GF-D8 (cell line): ENCODE measurements at places on chromosomes 12 and 14.
A peak's percentile ranks its signal among the peaks of the same experiment; 100 is the strongest.

- no peak for DNase-seq
Observed at GRCh38 chr12:104669089-104669721, 212.5 kb downstream of the CHST11 start.

DNA sequence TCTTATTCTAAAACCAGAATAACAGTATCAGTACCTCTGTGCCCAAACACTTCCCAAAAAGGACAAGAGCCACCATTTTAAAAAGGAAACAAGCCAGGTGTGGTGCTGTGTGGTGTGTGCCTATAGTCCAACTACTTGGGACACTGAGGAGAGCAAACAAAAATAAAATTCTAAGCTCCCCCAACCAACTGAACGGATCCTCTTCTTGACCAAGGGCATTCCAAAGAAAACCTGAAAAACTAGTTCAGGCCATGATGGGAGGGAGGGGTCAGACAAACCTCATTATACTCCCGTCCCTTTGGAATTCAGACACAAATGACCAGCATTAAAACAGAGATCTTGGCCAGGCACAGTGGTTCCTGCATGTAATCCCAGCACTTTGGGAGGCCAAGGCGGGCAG, 20.5 kb downstream of the SLC11A2 start:
- no peak for DNase-seq

DNA sequence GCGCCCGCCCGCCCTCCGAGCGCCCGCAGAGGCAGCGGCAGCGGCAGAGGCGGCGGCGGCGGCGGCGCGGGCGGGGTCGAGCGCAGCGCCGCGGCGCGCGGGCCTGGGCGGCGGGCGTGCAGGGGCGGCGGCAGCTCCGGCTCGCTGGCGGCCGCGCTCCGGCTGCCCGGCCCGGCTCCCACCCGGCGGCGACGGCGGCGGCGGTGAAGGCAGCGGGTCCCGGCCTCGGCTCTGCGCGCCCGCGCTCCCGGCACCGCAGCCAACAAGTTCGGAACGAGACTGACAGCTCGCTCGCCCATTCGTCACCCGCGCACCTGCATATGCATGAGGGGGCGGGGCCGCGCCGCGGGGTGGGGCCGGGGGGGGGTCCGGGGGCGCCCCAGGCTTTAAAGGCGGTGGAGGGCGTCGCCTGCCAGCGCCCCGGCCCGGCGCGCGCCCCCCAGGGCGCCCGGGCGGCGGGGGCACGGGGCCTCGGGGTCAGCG, at the start of gene JAG2:
Gene JAG2 (minus strand): TSS at position 281 of the 483 bp plus-strand sequence. CDS start 356 bp downstream, outside the sequence.
- DNase-seq: no peak

DNA sequence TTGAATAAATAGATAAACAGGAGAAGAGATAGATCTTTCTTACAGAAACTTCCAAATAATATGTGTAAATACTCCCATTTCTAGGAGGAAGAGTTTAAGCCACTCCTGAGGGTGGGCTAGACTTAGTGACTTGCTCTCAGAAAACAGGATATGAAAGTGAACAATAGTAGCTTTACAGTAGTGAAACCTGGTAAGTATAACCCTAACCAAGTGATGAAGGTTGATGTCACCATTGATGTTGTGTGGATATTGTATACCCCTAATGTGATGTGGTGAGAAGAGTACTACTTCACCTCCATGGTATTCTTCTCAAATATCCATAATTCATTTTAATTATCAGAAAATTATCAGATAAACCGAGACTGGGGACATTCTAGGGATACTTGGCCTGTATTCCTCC, 20.9 kb downstream of the AKAP6 start:
- no peak for DNase-seq

- DNase-seq: peak; percentile 5
Observed at GRCh38 chr14:74362361-74362915, 14.2 kb downstream of the VRTN start.

DNA sequence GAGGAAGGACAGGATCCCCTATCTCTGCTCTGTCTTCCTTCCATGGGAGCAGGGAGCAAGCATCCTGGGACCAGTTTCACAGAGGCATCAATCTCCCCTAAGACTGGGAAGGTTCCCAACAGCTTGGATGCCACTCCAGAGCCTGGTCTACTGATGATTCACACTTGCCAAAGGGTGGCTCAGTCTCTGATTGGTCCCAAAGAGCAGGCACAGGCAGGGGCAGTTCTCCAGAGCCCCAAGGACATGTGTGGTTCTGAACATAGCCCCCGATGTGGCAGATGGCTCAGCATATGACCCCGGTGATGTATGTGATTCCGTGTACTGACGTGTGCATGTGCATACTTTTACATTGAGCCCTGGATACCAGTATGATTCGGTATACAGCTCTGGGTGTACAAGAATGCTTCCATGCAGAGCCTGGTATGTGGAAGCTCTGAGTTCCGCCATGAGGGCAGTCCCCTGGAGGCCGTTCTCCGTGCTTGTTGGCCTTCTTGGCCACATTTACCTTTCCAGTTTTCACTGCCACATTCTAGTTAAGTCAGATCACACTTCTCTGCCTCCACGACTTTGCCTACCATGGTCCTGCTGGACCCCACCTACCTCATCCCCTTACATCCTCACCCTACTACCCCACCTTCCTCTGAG, 21.2 kb downstream of the ITGA7 start:
- DNase-seq: no peak

GRCh38 chr14:101418601-101419000, 142.7 kb upstream of the DIO3 start:
- DNase-seq: no peak

GRCh38 chr14:81219759-81220579, 790 bp downstream of the GTF2A1 start:
- no peak for DNase-seq

- DNase-seq: no peak
Observed at GRCh38 chr12:113860059-113860820, 105.9 kb downstream of the RBM19 start.

DNA sequence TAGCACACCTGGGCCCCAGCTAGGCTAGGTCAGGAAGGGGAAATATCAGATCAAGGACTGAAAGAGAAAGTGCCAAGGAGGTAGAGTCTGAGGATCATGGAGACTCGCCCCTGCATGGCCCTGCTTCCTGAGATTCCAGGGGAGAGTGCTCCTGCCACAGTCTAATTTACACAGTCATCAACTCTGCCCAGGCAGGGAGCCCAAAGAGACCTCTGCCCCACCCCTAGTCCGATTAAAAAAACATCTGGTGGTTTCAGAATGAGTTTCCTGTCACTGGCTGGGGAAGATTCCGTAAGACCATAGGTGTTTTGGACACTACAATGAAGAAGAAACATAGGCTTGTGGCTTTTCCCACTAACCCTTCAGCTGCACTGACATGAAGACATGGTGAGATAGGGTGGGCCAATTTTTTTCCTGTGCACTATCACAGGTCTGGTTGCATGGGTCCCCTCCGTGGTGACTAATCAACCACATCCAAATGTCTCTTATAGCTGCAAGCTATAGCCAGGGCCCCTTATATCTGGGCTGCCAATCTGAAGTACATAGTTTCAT, 31.5 kb upstream of the GZMB start:
- peak; percentile 47 for DNase-seq

DNA sequence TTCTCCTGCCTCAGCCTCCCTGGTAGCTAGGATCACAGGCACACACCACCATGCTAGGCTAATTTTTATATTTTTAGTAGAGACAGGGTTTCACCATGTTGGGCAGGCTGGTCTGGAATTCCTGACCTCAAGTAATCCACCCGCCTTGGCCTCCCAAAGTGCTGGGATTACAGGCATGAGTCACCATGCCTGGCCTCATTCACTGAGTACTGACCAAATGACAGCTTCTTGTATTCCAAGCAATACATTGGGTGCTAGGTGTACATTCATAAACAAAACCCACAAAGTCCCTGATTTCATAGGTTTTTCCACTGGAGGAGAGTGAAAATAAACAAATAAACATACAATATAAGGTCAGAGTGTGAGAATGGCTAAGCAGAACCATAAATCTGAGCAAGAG, 136.3 kb downstream of the HELB start:
- no peak for DNase-seq

GRCh38 chr12:2974560-2974971, 15.4 kb downstream of the TEAD4 start:
- no peak for DNase-seq

- no peak for DNase-seq
Observed at GRCh38 chr14:23605931-23606585, 27.5 kb upstream of the JPH4 start.

- DNase-seq: no peak
Observed at GRCh38 chr12:127150028-127150427, 1116.9 kb upstream of the TMEM132C start.

GRCh38 chr12:101694297-101694848, 3.1 kb upstream of the CHPT1 start:
- DNase-seq: no peak

DNA sequence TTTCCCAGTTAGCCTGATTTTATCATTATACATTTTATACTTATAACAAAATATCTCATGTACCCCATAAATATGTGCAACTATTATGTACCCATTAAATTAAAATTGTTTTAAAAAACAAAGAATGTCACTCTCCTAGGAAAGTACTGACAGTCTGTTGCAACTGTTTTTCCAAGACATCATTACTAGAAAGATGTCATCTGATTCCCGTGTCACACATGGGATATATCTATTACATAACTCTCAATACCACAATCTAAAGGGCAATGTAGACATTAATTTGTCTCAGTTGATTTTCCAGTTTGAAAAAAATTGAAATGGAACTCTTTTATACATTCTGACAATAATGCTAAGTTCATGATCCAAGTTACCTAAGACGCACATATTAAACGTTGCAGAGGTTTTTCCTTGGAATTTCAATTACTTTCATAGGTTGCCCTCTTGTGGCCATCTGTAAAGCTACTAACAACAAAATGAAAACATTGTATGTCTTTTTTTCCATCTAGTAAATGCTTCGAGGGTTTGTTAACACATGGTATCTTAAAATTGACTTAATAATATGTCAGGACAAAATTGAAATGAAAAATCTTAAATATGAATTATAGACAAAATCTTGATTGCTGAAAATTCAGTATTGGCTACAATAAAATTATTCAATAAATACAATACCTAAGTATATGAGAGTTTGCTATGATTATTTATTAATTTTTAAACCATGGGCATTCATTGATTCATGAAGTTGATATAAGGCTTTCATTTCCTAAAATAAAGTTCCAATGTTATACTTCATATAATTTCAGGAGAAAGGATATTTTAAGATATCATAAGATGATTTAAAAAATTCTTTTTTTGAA, 131.6 kb downstream of the PPFIA2 start:
- DNase-seq: peak; percentile 7

DNA sequence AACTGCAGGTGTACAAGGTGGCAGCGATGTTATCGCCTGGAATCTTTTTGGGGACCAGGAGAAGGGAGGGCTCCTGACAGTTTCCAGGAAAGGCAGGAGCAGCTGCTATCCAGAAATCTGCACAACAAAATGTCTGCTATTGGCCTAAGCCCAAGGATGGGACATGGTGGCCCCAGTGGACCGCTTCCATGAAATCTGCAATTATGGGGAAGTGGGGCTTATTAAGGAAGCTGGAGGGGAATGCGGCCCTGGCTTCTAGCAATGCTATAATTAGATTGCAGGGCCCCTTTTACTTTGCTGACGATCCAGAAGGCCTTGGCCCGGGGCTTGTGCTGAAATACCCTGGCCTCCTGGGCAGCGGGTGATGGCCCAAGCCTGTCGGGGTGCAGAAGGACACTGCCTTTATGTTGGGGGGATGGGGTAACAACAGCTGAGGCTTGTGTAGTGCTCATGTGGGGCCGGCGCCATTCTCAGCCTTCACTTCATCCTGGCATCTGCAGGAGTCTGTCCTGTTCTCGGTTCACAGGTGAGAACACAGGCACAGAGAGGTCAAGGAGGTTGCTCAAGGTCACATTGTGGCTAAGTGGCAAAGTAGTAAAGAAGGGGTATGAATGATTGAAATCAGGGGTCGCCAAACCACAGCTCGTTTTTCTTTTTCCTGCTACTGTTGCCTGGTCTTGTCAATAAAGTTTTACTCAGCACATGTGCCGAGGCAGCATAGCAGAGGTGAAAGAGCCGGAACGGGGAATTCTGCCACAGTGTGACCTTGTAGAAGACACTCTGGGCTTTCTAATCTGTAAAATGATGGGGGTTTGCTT, 153.5 kb downstream of the RBM19 start:
- DNase-seq: no peak

- no peak for DNase-seq
Observed at GRCh38 chr12:2231011-2231595, 178.3 kb downstream of the CACNA1C start.

- no peak for DNase-seq
Observed at GRCh38 chr12:49400304-49400703, 33.0 kb downstream of the SPATS2 start.

DNA sequence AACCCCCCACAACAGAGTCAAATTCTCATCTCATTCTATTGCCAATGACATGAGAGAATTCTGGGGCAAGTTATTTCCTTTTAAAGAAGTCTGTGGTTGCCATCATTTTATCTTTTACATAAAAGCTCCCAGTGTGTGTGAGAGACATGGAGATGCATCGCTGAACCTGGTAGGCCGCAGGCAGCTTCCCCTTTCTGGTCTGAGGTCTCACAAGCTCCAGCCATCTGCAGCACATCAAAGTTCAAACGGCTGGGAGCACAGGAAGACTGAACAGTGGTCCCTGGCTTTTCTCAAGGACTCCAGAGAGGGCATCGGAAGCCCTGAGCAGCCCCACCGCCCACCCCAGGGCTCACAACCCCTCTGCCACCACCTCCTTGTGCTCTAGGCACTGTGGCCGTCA, 141.7 kb downstream of the RIMBP2 start:
- DNase-seq: no peak

- no peak for DNase-seq
Observed at GRCh38 chr14:89252887-89253532, 164.0 kb downstream of the FOXN3 start.

GRCh38 chr14:61638595-61639387, 56.5 kb upstream of the HIF1A start:
- DNase-seq: no peak

GRCh38 chr14:54451961-54452360, 10.8 kb upstream of the CNIH1 start:
- DNase-seq: no peak

DNA sequence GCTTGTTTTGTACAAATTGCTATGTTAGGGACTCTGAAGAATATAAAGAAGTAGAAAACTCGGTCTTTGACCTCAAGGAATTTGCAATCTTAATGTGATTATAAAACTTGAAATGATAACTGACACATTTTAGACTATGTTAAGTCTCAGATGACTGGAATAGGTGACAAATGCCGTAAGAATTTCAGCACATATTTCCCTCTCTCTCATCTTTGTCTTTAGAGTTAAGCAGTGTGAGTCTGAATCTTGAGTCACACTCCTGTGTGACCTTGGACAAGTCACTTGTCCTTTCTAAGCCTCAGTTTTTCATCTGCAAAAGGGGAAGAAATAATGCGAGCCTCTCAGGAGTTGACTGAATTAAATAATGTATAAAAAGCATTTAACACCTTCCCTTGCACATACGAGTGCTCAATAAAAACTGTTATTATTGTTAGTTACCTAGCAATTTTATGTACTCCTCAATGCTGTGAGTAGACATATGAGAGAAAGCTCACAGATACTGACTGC, 103.7 kb downstream of the DYRK2 start:
- DNase-seq: no peak
